ENCODE measurements at places on chromosomes 2 and 18.

- DNase-seq, result no peak
Measured at GRCh38 chr2:162928356-162928755, 89.8 kb upstream of the KCNH7 start.

- no peak for DNase-seq
Measured at GRCh38 chr2:127153691-127154158, 46.8 kb upstream of the BIN1 start.

GRCh38 chr2:30351949-30352348, 95.1 kb upstream of the LCLAT1 start:
- no peak for DNase-seq

DNA sequence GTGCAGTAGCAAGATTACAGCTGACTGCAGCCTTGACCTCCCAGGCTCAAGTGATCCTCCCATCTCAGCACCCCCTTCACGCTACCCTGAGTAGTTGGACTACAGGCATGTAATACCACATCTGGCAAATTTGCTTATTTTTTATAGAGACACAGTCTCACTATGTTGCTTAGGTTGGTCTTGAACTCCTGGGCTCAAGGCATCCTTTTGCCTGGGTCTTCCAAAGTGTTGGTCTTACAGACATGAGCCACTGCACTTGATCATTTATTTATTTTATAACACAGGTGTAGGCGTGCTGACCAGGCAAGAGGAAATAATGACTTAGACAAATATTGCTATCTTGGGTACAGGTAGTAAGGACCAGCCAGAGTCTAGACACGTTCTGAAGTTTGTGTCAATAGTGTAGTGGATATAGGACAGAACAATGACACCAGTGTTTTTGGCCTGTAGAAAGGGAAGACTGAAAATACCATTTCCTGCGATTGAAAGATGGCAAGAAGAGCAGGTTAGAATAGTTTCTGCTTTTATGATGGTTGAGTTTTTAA, 71.0 kb upstream of the THUMPD2 start:
- DNase-seq, result no peak

DNA sequence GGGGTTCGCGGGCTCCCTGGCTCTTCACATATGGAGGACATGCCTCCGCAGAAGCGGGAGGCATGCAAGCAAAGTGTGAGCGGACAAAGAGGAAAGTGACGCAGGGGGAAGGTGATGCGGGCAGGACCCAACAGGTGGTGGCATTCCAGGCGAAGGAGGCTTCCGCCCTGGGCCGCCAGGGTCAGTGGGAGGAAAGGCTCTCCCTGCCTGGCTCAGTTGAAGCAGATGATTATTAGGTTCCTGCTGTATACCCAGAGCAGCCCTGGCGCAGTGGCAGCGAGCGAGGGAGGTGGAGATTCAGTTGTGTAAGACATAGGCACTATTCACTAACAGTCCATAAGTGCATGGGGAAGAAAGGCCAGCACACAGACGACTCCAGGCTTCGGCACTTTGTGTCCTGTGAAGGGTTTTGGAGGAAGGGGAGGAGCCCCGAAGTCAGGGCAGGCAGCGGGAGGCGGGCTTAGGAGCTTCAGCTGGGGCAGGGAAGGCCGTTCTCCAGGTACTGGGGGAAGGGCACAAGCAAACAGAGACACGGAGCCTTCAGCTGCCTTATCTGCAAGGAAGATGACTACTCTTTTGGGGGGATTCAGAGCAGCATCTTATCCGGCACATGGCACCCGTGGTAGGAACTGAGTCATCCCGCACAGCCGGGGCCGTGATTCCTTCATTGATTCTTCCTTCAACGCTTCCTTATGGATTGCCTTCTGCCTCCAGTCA, 89.8 kb downstream of the TGOLN2 start:
- DNase-seq, result no peak

DNA sequence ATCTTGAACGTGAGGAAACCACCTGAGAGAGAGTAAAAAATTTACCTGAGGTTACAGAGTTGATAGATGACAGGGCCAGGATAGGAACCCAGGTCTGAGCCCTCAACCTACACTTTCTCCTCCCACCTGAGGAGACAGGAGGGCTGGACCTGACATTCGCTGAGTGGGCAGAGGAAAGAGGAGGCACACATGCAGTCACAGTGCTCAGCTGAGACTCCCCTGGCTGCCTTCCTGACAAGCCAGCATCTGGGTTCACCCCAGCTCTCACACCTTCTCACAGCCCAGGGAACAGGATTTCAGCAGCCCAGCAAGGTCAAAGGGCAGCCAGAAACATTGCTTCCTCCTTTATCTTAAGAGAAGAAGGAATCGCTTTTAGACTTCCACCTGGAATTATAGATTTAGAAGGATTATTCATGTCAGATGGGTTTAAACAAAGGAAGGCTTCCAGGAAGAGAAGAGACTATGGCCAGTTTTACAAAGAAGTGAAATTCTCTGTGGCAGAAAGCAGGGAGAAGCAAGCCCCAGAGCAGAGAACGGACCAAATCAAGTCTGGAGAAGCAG, 18.1 kb upstream of the PKDCC start:
- no peak for DNase-seq

DNA sequence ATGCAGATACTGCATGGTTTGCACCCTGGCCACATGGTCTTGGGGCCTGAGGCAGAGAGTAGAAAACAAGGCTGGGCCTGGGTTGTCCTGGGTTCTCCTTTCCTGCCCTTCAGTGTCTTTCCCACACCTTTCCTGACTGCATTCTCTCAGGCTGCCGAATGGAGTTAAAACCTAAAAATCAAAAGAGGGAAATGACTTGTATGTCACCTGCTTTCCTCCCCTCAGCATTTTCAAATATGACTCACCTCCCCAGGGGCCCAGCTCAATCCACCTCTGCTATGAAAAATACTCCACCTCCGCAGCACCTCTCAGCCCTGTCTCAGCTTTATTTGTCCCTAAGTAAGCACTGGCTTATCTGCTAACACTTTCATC, 457.8 kb upstream of the MEX3C start:
- no peak for DNase-seq

DNA sequence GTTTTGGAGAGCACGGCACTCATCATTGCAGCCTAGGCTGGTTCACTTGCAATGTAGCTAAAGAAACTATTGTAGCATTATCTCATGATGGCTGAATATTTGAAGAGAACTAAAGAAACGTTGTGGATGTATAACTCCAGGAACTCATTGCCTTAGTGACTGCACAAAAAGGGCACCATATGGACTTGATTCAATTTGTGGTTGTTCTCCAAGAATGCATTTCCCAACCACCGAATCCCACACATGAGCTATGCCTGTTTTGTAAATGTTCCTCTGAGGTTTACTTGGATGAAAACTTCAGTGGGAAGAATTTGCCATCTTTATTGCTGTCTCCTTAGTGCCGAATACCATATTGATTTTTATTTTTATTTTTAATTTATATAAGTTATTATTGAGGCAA, 43.5 kb downstream of the DOK6 start:
- no peak for DNase-seq

- DNase-seq, result no peak
Measured at GRCh38 chr2:234829074-234829455, 122.8 kb upstream of the SH3BP4 start.

GRCh38 chr2:141492816-141493215, 638.0 kb downstream of the LRP1B start:
- DNase-seq, result no peak

GRCh38 chr2:223227338-223227737, 175.3 kb downstream of the KCNE4 start:
- no peak for DNase-seq

- peak; percentile 60 for DNase-seq
Measured at GRCh38 chr2:238119756-238120462, 18.6 kb upstream of the KLHL30 start.

GRCh38 chr18:28176948-28177827, at the start of gene CDH2:
Gene CDH2, minus strand, starts transcription at chr18:28177130. Its CDS starts 108 bp downstream, at chr18:28177022.
- DNase-seq, result peak; percentile 70

GRCh38 chr2:43226955-43227829, 786 bp upstream of the ZFP36L2 start:
- peak; percentile 83 for DNase-seq

DNA sequence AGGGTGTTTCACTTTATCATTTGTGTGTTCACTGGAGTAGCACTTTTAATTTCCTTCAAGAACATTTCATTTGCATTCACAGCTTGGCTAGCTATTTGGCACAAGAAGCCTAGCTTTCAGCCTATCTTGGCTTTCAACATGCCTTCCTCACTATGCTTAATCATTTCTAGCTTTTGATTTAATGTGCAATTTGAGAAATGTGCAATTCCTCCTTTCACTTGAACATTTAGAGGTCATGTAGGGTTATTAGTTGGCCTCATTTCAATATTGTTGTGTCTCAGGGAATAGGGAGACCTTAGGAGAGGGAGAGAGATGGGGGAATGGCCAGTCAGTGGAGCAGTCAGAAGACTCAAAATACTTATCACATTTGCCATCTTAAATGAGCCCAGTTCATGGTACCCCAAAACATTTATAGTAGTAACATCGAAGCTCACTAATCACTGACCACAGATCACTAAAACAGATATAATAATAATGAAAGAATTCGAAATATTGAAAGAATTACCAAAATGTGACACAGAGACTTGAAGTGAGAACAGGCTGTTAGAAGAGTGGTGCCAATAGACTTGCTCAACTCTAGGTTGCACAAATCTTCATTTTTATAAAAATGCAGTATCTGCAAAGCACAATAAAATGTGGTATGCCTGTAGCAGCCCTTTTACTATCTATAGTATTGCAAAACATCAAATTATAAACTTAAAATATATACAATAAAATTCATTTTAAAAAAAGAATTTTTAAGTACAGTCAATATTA, 561.2 kb downstream of the METTL4 start:
- no peak for DNase-seq

DNA sequence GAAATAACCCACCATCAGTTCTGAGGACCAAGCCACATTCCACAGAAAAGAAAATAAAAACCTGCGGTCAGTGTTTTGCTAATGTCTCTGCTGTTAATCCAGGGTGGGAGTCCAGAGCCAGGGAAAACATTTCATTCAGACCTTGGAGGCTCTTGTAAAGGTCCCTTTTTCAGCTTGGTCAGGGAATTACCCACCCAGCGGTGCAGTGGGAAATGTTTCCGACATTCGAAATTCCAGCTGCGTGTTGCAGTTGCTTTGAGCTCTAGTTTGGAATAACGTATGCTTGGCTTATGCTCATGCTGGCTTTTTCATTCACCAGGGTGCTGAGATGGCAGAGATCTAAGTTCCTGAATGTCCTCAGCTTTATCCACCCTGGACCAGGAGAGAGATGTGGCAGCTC, 219.1 kb downstream of the TRIB2 start:
- DNase-seq, result no peak

DNA sequence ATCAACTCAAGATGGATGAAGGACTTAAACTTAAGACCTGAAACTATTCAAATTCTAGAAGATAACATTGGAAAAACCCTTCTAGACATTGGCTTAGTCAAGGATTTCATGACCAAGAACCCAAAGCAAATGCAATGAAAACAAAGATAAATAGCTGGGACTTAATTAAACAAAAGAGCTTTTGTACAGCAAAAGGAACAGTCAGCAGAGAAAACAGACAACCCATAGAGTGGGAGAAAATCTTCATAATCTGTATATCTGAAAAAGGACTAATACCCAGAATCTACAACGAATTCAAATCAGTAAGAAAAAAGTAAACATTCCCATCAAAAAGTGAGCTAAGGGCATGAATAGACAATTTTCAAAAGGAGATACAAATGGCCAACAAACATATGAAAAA, 171.2 kb downstream of the ERBB4 start:
- DNase-seq, result no peak

- DNase-seq, result no peak
Measured at GRCh38 chr2:138637686-138638085, 136.1 kb downstream of the SPOPL start.

DNA sequence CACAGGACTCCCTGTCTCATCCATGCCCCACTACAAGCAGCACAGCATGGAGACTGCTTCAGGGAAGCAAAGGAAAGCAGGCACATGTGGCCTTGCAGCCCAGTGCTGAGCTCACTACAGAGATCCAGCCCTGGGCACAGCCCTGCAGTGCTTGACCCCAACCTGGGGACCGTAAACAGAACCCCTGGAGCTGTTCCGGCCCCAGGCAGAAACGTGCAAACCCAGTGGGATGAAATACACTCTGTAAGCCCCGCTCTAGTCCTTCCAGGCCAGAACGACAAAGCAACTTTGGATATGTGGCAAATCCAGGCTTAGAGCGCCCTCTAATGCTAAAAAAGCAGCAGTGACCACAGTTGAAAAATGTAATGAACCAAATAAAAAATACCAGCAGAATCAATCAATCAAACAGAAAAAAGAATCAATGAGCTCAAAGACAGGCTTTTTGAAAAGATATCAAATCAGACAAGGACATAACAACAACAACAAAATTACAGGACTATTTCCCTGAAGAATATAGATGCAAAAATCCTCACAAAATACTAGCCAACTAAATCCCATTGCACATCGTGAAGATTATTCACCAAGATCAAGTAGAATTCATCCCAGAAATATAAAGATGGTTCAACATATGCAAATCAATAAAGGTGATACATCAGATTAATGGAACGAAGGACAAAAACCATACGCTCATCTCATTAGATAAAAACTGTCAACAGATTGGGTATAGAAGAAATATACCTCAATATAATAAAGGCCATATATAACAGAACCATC, 45.6 kb downstream of the ZNF519 start:
- no peak for DNase-seq

- DNase-seq, result no peak
Measured at GRCh38 chr2:236605345-236605734, 35.7 kb downstream of the ACKR3 start.

DNA sequence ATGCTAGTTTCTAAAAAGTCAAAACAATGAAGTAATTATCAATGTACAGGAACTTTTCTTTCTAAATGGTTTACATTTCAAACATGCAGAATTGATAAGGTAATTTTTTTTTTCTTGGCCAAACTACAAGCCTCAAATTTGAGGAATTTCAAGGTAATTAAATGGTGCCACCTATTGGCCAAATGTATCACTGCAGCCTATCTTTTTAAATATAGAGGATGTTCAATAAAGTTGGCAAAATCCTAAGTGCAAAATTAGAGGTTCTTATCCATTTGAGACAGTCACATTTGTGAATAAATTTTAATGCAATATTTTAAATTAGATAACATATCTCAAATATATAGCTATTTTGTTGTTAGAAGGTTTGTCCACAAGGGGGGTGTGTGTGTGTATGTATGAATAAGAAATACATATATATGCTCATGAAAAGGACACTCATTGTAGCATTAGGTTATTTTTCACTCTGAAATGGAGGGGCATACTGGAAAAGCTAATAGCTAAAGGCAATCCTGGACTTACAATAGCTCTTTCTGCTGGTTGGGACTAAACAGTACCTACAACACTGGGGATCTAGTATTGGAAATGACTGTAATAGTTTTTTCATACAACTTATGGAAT, 26.2 kb downstream of the MMADHC start:
- no peak for DNase-seq

Data from posterior cingulate gyrus (tissue), 11 donors.